ENCODE measurements at places on chromosomes 11 and 22.

- no peak for DNase-seq
Measured at GRCh38 chr11:9563196-9563730, 10.2 kb upstream of the WEE1 start.

DNA sequence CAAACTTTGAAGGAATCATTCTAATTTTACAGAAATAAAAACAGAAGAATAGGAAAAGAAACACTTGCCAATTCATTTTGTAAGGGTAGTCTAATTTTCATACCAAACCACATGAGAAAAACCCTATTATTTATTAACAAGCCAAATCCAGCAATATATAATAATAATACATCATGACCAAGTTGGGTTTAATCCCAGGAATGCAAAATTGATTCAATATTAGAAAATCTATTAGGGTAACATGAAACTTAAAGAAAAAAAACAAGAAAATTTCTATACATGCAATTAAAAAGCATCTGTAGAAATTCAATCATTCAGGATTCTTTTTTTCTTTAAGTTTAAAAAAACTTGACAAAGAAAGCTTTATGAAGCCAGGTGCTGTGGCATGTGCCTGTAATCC lies 16.8 kb downstream of the MAPK1 start:
- DNase-seq = no peak

DNA sequence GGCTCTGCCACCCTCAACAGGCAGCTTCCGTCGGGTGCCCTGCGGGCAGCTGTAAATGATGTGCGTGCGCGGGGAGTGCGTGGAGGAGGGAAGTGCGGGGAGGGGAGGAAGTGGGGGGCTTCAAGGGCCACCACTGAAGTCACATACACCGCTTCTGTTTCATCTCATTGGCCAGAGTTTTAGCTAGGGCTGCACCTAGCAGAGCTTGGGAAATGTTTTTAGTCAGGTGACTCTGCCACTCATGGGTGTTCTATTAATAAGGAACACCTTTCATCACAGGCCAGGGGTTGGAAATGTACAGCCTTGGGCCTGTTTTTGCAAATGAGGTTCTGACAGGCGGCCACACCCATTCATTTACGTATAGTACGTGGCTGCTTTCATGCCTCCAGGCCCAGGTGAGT lies 14.6 kb downstream of the FAM118A start:
- no peak for DNase-seq

DNA sequence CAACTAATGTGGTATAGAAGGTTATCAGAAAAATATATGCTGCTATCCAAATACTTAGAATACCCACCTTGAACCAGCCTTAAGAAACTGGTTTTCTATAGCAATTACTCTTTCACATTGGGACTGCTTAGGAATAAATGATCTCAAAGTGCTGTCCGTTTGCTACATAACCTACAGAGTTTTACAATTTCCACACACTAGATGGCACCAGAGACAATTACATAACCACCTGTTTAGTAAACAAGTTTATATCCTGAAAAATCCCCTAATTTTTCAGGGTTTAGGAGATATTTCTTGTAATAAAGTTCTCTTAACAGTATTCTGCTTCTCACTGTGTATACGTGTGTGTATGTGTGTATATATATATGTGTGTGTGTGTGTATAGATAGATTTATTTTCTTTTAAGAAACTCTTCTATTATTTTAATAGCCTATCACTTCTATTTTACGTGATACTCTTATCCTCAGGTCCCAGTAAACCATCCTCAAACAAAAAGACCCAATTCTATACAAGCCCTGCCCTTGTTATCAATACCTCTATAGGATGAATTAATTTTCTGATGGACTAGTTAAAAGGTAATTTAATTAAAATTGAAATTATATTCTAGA lies 6.7 kb upstream of the OR5I1 start:
- DNase-seq = peak; percentile 53

All from GM12865 (cell line).